ENCODE measurements at places on chromosomes 5 and 9. TPM values are rescaled to one million over a fixed set of nuclear protein-coding genes. Genes with fewer than 3 reads are reported as not detected.

GRCh38 chr9:81224166-81225081, 464.9 kb downstream of the TLE1 start:
- DNase-seq = no peak

COL27A1 gene
- total RNA-seq = 59.2 TPM

DNA sequence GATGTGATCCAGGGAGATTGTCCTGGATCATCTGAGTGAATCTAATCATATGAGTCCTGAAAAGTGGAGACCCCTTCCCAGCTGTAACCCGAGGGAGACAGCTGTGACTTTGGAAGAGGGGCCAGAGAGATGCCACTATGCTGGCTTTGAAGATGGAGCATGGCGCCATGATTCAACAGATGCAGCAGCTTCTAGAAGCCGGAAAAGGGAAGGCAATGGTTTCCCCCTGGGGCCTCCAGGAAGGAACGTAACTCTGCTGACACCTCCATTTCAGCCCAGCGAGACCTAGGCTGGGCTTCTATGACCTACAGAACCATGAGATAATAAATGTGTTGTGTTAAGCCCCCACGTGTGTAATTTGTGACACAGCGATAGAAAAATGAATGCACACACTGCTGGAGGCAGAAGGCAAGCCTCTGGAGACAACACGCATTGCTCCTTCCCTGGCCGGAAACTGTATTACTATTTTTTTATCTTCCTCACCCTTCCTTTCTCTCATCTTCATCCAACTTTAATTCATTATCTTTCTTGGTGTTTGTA, 16.6 kb upstream of the SARDH start:
- peak; percentile 14 for DNase-seq

- no peak for DNase-seq
Measured at GRCh38 chr5:57836921-57837320, 354.3 kb upstream of the ACTBL2 start.

- DNase-seq = no peak
Measured at GRCh38 chr5:60161340-60161934, 267.9 kb upstream of the PDE4D start.

GDF9 gene
- total RNA-seq = 0.73 TPM

DNA sequence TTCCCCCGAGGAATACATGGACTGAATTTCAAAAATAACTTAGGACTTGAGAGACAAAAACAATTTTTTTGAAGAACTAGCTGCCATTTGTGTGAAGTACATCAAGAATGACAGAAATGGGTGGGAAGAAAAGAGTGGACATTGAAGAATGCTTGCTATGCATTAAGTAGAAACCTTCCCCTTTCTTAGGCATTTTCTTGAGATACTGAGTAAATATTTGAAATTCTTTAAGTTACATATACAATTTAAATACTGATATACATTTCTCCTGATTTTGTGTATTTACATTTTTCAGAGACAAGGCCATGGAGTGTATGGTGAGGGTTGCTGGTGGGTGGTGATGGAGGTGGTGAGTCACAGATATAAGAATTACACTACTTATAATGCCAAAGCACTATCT, 319.3 kb upstream of the ADAMTSL1 start:
- no peak for DNase-seq

PITX1 gene
- total RNA-seq = 20.6 TPM

DNA sequence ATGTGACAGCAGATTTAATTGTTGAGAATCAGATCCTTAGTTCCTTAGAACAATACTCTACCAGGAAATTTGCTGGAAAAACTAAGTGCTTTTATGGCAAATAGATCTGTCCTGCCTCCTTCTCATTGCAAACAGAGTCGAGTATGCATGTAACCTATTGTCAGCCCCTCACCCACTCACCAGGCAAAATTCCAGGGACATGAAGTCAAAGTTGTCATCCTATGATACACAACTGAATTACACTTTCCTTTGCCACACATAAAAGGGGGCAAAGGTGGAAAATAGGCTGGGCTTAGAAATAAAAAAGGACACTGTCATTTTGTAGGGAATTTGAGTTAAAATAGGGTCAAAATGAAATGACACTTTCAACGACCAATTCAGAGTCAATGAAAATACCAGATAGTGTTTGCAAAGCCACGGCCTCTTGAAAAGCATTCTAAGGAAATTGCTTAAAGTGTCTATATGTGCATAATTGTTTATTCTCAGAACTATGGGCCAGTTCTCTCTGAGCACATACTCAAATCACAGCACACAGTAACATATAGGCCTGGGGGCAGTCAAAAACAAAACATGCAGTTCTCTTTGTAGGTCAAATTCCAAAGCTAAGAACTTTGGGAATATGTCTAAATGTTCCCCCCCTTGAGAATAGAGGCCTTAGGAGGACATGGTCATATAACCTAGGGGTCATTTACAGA, 452.8 kb downstream of the NFIB start:
- no peak for DNase-seq

PTCD2 gene
- total RNA-seq = 17.0 TPM

TPPP gene
- total RNA-seq = 7.5 TPM

GRCh38 chr5:169702693-169703481, 65.8 kb downstream of the DOCK2 start:
- no peak for DNase-seq

GRCh38 chr5:98556712-98557111, 216.8 kb upstream of the RGMB start:
- DNase-seq = no peak

GRCh38 chr9:19173598-19174125, 46.4 kb upstream of the PLIN2 start:
- DNase-seq = no peak

Measured in ureter (tissue), 1 donor.